ENCODE measurements at places on chromosomes 7 and 10.

DNA sequence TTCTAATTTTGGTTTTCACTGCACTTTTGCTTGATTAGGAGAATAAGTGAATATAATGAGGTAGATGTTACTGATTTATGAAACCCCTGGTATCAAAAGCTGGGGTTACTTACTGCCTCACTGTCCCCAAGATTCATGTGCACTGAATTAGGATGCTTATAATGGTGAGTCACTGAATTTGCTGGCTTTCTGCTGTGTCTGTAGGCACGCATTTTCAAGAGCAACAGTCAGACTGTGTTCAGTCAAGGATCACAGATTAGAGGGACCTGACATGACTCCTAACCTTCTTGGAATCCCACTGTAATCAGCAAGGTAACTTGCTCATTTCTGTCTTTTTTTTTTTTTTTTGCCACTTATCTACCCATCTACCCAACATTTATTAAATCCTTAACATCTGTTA lies 59.7 kb downstream of the GPR85 start:
- DNase-seq: no peak

DNA sequence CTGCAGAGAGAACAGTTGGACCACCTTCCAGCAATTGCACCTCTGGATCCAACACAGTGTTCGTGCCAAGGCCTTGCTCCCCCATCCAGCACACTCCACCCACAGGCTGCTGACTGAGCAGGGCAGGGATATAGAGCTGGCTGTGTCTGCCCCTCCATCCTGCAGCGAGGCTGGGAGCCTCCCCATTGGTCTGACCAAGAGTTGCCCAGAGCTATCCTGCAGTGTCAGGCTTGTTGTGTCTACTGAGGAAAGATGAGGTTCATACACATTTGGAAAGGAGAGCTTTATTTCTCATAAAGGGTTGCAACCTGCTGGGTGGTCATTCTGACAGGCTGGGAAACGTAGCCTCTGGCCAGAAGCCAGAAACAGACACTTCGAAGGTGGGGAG lies 27.1 kb downstream of the PRF1 start:
- no peak for DNase-seq

- no peak for DNase-seq
Measured at GRCh38 chr7:132558815-132559214, 17.5 kb downstream of the PLXNA4 start.

- DNase-seq: no peak
Measured at GRCh38 chr10:20372748-20373147, 524.4 kb downstream of the NEBL start.

- peak; percentile 78 for DNase-seq
Measured at GRCh38 chr7:134532180-134532953, 5.0 kb downstream of the AKR1B10 start.

GRCh38 chr7:70681469-70682350 lies 450.2 kb upstream of the GALNT17 start:
- no peak for DNase-seq

- no peak for DNase-seq
Measured at GRCh38 chr7:117673839-117674238, 194.0 kb downstream of the CFTR start.

DNA sequence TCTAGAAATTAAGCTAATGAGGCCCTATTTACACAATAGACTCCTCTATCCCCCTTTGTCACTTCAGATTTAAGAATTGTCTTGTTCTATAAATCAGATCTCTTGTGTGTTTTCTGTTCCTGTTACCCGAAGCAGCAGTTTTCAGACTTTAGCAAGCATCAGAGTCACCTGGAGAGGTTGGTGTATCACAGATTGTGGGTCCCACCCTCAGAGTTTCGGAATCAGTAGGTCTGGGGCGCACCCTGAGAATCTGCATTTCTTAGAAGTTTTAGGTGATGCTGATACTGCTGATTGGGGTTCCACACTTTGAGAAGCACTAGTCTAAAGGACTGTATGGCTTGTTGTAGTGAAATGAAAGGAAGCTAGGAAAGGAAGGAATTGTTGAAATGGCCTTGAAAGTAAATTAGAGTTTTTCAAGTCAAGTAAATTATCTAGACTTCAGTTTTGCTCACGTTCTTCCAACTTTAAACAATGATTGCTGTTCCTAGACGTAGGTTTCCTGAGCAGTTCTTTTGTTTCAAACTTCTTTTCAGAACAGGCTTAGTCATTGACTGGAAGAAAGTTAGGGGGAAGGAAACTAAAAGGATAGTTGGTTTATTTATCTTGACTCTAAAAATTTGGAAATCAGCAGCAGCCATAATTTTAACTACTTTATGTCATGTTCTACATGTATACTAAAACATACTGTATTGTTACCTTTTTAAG lies 15.7 kb downstream of the BPGM start:
- DNase-seq: no peak

DNA sequence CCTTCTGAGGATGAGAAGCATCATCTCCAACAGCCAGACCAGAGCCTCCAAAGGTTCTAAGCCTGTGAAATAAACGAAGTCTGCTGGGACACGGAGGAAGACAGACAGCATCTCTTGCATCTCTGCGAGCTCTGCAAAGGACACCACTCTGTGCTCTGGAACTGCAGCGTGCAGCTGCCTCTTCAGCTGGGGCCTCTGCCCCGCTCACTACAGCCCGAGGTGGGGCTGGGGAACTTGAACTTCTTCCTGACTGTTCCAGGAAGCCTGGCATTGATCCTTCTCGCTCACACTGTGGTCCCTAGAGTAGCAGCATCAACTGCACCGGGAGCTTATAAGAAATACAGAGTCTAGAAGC lies 163.3 kb downstream of the USP6NL start:
- no peak for DNase-seq

- no peak for DNase-seq
Measured at GRCh38 chr7:156019308-156019707, 207.0 kb upstream of the SHH start.

DNA sequence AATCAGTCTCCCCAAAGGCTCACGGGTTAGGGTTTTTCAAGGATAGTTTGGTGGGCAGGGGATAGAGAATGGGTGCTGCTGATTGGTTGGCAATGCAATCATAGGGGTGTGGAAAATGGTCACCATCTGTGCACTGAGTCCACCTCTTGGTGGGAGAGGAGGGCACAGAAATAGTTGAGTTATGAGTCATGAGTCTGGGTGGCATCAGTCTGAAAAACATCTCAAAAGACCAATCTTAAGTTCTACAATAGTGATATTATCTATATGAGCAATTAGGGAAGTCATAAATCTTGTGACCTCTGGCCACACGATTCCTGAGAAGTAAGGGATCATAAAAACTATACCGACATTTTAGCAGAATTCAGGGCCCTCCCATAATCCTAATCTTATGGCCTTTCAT lies 62.7 kb downstream of the LGI1 start:
- no peak for DNase-seq

GRCh38 chr7:1024876-1025742 lies 19.2 kb upstream of the GPR146 start:
- no peak for DNase-seq

GRCh38 chr10:62108759-62109586 lies 159.7 kb downstream of the RTKN2 start:
- no peak for DNase-seq

DNA sequence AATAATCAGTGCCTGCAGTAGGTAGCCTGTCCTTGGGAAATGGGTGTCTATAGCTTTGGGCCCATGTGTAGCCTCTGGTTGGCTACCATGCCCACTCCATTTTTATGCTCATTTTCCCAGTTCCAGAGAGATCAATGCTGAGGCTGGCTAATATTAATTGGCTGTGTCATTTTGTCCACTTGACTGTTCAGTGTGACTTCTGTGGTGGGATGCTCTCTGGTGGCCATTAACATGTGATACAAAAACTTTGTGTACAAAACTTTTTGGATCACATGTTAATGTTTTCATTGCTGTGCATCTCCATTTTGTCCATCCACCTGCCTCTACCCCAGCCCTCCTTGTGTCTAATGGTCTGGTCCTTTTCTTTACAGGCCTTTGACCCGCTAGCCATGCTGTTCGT lies 22.7 kb downstream of the VIM start:
- no peak for DNase-seq

DNA sequence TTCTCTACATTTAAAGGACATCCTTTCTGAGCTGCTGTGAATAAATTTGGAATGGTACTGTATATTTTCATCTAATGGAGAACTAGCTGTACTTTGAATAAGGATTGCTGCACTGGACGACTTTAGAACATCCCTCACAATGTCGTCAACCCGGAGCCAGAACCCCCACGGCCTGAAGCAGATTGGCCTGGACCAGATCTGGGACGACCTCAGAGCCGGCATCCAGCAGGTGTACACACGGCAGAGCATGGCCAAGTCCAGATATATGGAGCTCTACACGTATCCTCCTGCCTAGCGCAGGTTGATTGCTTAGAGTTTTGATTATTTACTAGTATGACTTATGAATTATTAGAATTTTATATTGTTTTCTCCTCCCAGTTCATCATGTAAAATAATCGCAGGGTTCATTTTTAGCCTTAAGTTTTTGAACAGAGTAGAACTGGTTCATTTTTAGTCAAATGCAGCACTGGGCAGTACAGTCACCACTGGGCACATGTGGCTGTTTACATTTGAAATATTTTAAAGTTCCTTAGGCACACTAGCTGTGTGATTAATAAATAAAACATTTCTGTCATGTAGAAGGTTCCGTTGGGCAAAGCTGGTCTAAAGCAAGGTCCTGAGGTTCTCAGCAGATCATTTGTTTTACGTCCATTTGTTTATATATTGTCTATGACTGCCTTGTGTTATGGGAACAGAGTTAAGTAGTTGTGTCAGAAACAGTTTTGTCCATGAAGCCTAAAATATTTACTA lies 31.5 kb downstream of the CUL1 start:
- no peak for DNase-seq

GRCh38 chr7:101723835-101724234 lies 93.6 kb upstream of the CUX1 start:
- DNase-seq: no peak

- DNase-seq: no peak
Measured at GRCh38 chr7:94436700-94437099, 42.0 kb downstream of the COL1A2 start.

DNA sequence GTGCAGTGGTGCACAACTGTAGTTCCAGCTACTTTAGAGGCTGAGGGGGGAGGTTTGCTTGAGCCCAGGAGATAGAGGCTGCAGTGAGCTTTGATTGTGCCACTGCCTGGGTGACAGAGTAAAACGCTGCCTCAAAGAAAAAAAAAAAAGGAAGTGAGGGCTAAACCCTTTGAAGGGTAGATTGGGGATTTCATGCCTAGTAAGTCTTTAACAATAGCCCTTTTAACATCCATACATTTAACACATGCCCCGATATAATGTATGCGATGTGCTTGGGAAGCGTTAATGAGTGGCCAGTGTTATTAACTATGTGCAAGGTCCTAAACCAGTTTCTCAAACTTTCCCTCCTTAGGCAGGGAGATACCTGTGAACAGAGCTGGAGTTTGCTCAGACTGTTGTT lies 229.2 kb upstream of the HPS1 start:
- DNase-seq: no peak

GRCh38 chr10:110572862-110573261 lies 5.4 kb downstream of the SMC3 start:
- DNase-seq: no peak

DNA sequence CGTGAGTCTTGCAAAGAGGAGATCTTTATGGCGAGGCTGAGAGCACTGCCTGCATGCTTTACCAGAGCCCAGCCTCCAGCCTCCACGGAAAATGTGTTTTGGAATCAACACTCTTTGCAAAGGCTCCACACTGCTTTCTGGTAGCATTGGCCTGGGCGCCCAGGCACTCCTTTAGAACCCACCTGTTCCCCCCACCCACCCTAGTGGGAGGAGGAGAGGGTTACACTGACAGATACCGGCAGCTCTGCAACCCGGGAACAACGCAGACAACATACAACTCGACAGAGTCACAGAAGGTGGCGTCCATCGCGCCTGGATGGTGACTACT lies 5.5 kb upstream of the MNX1 start:
- DNase-seq: no peak

GRCh38 chr10:70551971-70552422 lies 50.5 kb downstream of the PRF1 start:
- DNase-seq: no peak

- DNase-seq: no peak
Measured at GRCh38 chr7:37068902-37069301, 344.6 kb upstream of the AOAH start.

Measured in RWPE2 (cell line).